ENCODE measurements at places on chromosomes 7 and 10. TPM values are rescaled to one million over a fixed set of nuclear protein-coding genes. Genes with fewer than 3 reads are reported as not detected.
A peak's percentile ranks its signal among the peaks of the same experiment; 100 is the strongest.

DNA sequence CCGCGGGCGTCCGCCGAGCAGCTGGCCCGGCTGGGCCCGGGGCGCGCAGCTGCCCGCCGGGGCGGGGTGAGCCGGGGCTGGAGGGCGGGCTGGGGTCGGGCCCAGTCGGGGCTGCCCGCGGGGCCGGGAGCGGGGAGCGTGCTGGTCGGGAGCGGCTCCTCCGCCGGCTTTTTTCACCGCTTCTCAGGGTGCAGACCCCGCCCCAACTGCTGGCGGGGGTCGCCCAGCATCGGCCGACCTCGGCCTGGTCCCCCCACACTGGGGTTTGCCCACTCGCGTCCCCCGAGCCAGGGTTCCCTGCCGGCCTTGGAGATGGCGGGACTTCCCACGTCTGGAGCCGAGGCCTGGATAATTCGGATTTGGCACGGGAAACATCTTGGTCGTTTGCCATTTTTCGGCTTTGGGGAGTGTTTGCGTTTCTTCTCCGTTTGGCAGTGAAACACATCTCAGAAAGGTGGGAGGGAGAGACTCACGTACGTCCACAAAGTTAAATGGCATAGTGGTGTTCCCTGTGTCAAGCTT is 432 bp downstream of the TMEM248 start:
- H3K27me3 ChIP-seq: no peaks in the 10 kb centered on the region
- H3K4me1 ChIP-seq: peaks cover 20% of the 10 kb centered on the region
- peak overlapping the region; percentile 93 for H3K27ac ChIP-seq
- DNase-seq: no peak
- peaks cover 4% of the 10 kb centered on the region for H3K36me3 ChIP-seq

- no peaks in the 10 kb centered on the region for H3K27me3 ChIP-seq
- no peak for DNase-seq
- no peaks in the 10 kb centered on the region for H3K36me3 ChIP-seq
Measured at GRCh38 chr7:33979807-33980355, 74.5 kb downstream of the BMPER start.

DNA sequence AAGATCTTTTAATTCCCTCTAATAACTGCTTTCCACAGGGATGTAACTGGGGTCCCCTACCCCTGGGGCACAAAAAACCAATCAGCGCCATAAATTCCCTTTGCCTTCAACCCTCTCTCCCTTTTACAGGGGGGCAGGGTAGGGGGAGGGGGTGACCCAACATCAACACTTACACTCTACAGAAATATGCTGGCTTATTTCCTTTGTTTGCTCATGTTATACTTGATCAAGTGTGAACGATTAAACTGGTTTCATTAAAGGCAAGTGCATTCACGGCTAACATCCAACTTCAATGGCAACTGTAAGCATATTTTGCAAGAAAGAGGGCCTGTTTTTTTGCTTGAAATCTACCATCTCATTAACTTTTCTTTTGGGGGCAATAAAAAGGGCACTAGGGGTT is 2.9 kb downstream of the CTBP2 start:
- no peak overlapping the region for H3K4me3 ChIP-seq
- no peaks in the 10 kb centered on the region for H3K4me1 ChIP-seq
- H3K27me3 ChIP-seq: peaks cover 4% of the 10 kb centered on the region

DNA sequence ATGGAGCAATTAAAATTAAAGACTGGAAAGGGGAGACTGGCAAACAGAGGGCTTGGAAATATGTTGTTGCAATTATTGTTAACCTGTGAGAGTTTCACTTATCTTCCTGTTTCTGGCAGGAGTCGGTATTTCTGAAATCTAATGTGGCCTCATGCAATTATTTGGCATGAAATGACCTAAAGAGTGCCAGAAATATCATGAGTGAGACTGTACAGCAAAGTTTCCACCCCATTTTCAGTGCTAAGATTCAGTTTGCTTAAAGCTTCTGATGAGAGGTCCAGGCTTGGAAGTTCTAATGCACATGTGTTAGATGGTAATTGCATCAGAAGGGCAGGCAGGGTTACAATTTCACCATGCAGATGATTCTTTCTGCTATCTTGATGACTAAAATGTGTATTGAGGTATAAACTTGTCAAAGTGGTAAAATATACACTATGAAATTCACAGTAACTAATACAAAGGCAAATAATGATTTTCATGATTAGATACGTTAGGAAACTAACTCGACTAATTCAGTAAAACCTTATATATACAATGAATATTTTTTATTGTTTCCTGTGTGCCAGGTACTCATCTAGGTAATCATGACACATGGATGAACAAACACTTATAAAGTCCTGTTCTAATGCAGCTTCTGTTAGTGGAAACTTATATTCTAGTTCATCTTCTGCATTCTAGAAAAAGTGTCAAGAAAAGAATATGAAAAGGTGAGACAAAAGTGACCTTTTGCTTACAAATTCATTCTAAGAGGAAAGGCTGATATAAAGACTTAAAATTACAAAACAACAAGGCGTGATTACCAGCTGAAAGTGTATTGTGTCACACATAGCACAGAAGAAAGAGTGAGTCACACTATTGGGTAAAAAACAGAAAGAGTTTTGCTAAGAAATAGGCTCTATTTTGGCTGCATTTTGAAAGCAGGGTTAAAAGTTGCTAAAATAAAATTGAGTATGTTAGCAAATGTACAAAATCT is 533.4 kb upstream of the SEMA3D start:
- no peak overlapping the region for H3K4me3 ChIP-seq
- no peak for DNase-seq
- no peaks in the 10 kb centered on the region for H3K4me1 ChIP-seq
- H3K27ac ChIP-seq: no peak overlapping the region
- no peaks in the 10 kb centered on the region for H3K27me3 ChIP-seq
- no peaks in the 10 kb centered on the region for H3K36me3 ChIP-seq

- no peaks in the 10 kb centered on the region for H3K36me3 ChIP-seq
- DNase-seq: no peak
- no peak overlapping the region for H3K27ac ChIP-seq
- no peaks in the 10 kb centered on the region for H3K4me1 ChIP-seq
- H3K27me3 ChIP-seq: no peaks in the 10 kb centered on the region
Measured at GRCh38 chr7:98334081-98334480, 52.6 kb downstream of the BRI3 start.

DNA sequence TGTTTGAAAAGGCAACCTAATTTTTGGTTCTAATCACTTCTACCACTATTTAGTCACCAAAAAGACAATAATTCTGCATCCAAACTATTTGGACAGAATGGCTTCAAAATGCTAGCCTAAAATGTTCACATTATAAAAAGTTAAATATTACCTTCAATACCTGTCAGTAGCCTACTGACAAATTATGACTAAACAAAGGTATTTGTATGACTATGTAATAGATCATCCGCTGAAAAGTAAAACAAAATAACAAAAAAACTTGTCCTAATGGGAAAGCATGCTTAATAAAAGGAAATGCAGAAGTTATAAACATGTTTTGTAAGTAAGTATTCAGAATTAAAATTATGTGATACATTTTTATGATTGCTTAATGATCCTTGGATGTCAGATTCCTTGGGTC is 36.6 kb downstream of the CD36 start:
- no peak overlapping the region for H3K4me3 ChIP-seq
- DNase-seq: no peak
- H3K27me3 ChIP-seq: no peaks in the 10 kb centered on the region

GRCh38 chr10:28201410-28202400 is 101.2 kb downstream of the MPP7 start:
- DNase-seq: no peak
- H3K4me1 ChIP-seq: no peaks in the 10 kb centered on the region
- H3K27ac ChIP-seq: no peak overlapping the region

- no peaks in the 10 kb centered on the region for H3K4me1 ChIP-seq
- no peaks in the 10 kb centered on the region for H3K27me3 ChIP-seq
- no peak overlapping the region for H3K4me3 ChIP-seq
Measured at GRCh38 chr10:97894092-97894491, 44.4 kb downstream of the GOLGA7B start.

DNA sequence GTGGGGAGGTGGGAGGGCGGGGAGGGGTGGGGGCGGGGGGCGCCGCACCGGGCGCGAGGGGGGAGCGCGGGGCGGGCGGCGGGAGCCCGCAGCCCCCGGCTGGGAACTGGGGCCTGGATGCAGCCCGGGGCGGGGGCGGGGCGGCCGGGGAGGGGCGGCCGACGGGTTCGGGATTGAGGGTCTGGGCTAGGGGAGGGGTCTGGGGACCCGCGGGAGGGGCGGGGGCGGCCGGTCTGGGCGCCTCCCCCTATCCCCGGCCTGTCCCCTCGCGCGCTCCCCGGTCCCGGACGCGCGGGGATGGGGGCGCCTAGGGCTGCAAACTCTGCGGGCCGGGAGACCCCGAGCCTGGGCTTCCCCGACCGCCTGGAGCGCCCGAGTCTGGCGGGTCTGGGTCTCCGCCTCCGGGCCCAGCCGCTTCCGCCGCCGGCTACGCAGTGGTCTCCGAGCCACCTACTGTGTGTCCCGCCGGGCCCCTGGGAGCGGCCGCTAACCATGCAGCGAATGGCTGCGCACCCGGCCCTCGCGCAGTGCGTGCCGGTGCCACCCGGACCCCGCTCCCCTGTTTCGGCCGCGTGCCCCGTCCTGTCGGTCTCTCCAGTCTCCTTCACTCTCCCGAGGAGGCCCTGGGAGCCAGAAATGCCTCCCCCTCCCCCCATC is 375 bp upstream of the FGF8 start:
- peaks cover 37% of the 10 kb centered on the region for H3K4me1 ChIP-seq
- no peak for DNase-seq
- H3K27me3 ChIP-seq: peaks cover 8% of the 10 kb centered on the region
- no peaks in the 10 kb centered on the region for H3K36me3 ChIP-seq

GRCh38 chr10:49381111-49381900 is 14.6 kb downstream of the DRGX start:
- no peaks in the 10 kb centered on the region for H3K36me3 ChIP-seq
- no peak overlapping the region for H3K4me3 ChIP-seq
- no peaks in the 10 kb centered on the region for H3K27me3 ChIP-seq
- no peak overlapping the region for H3K27ac ChIP-seq
- no peak for DNase-seq

- H3K27ac ChIP-seq: no peak overlapping the region
- no peaks in the 10 kb centered on the region for H3K27me3 ChIP-seq
- H3K36me3 ChIP-seq: peaks cover 5% of the 10 kb centered on the region
- DNase-seq: no peak
- H3K4me3 ChIP-seq: no peak overlapping the region
Measured at GRCh38 chr10:101525848-101526247, 62.2 kb downstream of the POLL start.

DNA sequence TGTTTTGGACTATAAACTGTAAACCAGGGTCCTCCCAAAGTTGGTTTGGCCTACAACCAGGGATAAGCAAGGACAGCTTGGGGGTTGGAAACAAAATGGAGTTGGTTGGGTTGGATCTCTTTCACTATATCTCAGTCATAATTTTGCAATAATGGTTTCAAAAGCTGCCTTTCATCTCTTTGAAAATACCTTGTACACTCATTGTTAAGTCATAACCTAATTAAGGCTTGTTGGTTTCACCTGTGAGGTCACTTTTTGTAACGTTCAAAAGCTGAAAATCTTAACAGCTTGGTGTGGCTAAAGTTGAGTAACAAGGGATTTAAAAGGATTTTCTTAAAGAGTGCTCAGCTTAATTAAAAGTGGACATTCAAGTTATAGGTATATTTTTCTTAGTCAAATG is 476.1 kb downstream of the IPMK start:
- H3K4me3 ChIP-seq: no peak overlapping the region
- H3K36me3 ChIP-seq: no peaks in the 10 kb centered on the region
- no peaks in the 10 kb centered on the region for H3K4me1 ChIP-seq

GRCh38 chr10:87945984-87946383 is 82.6 kb downstream of the PTEN start:
- no peaks in the 10 kb centered on the region for H3K36me3 ChIP-seq
- H3K4me3 ChIP-seq: no peak overlapping the region
- H3K4me1 ChIP-seq: no peaks in the 10 kb centered on the region

- H3K4me1 ChIP-seq: no peaks in the 10 kb centered on the region
- H3K36me3 ChIP-seq: no peaks in the 10 kb centered on the region
- no peak for DNase-seq
- no peak overlapping the region for H3K27ac ChIP-seq
Measured at GRCh38 chr7:18004372-18004771, 23.3 kb downstream of the PRPS1L1 start.

DNA sequence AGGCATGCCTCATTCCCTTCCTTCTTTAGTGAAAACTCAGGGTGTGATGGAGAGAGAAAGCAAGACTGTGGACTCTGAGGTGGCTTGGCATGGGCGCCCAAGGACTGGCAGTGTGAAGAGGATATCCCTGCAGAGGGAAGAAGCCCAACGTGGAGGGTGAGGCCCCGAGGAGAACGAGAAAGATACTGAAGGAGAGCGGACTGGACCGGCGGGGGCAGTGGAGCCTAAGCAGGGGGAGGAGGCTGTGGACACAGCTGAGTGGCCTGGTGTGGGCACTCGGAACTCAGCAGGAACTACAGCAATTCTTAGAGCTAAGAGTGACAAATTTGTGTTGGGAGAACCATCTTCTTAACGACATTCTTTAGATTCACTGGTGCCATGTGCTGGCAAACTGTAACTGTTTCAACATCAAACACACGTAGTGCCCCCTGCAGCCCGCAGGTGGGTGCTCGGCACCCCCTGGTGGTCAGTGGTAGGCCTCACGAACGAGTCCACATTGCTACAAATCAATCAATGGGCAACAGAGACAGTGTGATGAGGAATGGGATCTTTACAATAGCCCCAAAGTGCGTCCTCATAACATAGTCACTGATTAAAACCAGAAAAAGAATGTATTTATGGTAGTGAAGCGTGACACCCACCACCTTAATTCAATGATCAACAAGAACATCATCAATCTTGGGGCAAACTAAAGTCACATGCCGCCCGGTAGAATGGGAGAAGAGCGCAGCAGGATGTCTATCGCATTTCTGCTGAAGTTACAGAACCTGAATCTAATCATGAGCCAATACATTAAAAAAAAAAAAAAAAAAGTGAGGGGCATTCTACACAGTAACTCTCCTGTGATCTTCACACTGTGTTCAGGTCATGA is 2.0 kb upstream of the SFTPA1 start:
- H3K4me1 ChIP-seq: no peaks in the 10 kb centered on the region
- no peak overlapping the region for H3K4me3 ChIP-seq
- H3K27ac ChIP-seq: no peak overlapping the region

DNA sequence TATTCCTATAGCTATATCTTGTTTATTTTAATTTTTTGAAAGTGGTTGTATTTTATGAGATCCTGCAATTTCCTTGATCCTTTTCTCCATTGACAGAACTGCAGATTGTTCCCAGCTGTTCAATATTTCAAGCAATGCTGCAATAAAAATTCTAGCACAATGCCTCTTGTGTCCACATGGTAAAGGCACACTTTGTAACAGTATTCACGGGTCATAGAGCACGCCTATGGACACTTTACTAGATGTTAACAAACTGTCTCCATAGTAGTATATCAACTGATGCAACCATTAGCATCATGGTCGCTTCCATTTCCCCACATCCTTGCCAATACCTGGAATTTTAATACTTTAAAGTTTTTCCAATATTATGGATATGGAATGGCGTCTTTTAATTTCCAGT is 123.9 kb upstream of the FZD8 start:
- DNase-seq: no peak
- no peak overlapping the region for H3K4me3 ChIP-seq
- no peaks in the 10 kb centered on the region for H3K27me3 ChIP-seq
- no peak overlapping the region for H3K27ac ChIP-seq
- H3K36me3 ChIP-seq: no peaks in the 10 kb centered on the region

The CCDC7 gene
- 19.5 TPM for total RNA-seq

The IL6 gene
- not detected for total RNA-seq

The SOSTDC1 gene
- not detected for total RNA-seq

The DGKI gene
- not detected for total RNA-seq

The INHBA gene
- 0.29 TPM for total RNA-seq

The AFAP1L2 gene
- total RNA-seq: 0.56 TPM

The ZNF804B gene
- total RNA-seq: not detected

The MORN4 gene
- 4.1 TPM for total RNA-seq

The ZNF786 gene
- total RNA-seq: 6.7 TPM

The PNLIPRP3 gene
- not detected for total RNA-seq

The PROSER2 gene
- 1.8 TPM for total RNA-seq

The MAGI2 gene
- 0.67 TPM for total RNA-seq

The OR6V1 gene
- not detected for total RNA-seq

The ADRB1 gene
- total RNA-seq: not detected

The HTR7 gene
- total RNA-seq: 0.11 TPM

The FOXI2 gene
- 0.24 TPM for total RNA-seq

The WIPF3 gene
- 0.08 TPM for total RNA-seq
